Cardiac septum (tissue), 1 donor: ENCODE measurements at places on chromosomes 4 and X. TPM values are rescaled to one million over a fixed set of nuclear protein-coding genes. Genes with fewer than 3 reads are reported as not detected.

CFAP99 gene
- not detected for total RNA-seq

PPEF2 gene
- total RNA-seq, result not detected

RTL9 gene
- total RNA-seq, result 0.35 TPM

LUZP4 gene
- total RNA-seq, result not detected

FHDC1 gene
- 0.22 TPM for total RNA-seq

SSX3 gene
- not detected for total RNA-seq

NEUROG2 gene
- total RNA-seq, result not detected

GPR82 gene
- total RNA-seq, result not detected

CXCL9 gene
- 0.70 TPM for total RNA-seq

SSX2 gene
- not detected for total RNA-seq

TAF7L gene
- total RNA-seq, result not detected

UGT2B15 gene
- not detected for total RNA-seq

RTL3 gene
- total RNA-seq, result 0.24 TPM

PITX2 gene
- 1.0 TPM for total RNA-seq

CCDC149 gene
- 11.7 TPM for total RNA-seq

NWD2 gene
- total RNA-seq, result not detected
